OCI-LY7 (cell line): ENCODE measurements at places on chromosomes 6 and 20.

- DNase-seq: no peak
Measured at GRCh38 chr20:49344975-49345374, 67.1 kb upstream of the ZNFX1 start.

GRCh38 chr20:2118783-2119182, 17.2 kb downstream of the STK35 start:
- no peak for DNase-seq

GRCh38 chr6:157723376-157723775, 99.7 kb upstream of the SNX9 start:
- no peak for DNase-seq

GRCh38 chr20:15623215-15623614, 950.0 kb downstream of the KIF16B start:
- no peak for DNase-seq

DNA sequence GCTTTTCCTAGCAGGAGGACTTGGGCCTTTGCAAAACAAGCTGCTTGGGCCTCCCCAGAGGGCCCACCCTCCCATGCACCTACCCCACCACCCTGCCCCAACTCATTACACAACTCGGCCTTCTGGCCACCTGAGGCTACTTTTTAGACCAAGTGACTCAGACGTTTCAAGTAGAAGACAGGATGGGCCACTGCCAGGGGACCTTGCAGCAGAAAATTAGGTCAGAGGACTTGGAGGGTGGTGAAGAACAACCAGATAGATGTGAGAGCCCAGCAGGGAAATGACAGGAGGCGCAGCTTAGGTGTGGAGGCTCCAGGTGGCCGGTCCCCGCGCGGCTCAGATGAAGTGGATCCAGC, 1.4 kb downstream of the PPP1R3D start:
- DNase-seq: no peak

- DNase-seq: peak; percentile 65
Measured at GRCh38 chr6:4134841-4135664, at the start of gene ECI2. Gene ECI2, minus strand, starts transcription at chr6:4135575. Its CDS starts 15 bp downstream, at chr6:4135560.

DNA sequence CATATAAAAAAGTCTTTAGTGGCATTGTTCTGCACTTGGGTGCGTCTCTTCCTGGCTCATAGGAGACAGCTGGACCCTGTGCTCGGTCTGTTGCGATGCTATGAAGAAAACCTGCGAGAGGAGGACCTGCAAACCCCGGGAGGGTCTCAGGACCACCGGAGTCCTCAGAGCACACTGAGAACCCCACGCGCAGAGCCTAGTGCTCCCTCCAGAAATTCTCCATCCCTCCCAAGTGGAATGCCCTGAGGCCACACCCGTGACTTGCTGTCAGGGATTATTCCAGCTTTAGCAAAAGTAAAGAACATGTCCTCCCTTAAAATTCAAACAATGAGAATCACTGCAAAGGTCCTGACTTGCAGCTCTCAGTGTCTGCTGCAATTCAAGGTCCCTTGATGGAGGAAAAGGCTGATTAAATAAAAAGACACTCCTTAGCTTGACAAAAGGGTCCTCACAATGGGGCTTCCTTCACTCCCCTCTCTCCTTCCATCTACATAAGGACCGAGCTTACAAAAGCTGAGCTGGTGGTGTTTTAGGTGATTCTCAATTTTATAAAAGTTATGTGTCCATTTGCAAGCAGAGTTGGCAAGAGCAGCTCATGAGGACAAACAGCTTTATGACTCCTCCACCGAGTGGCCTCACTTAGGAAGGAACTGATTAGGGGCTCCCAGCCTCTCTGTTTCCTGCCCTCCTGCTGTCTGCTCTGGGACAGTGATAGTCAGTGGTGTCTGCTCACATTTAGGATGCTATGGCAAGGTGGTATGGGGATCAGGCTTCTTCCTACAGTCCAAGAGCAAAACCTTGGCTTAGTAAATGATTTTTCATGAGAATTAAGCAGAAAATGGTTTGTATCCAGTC, 97.0 kb downstream of the RAMACL start:
- DNase-seq: no peak

GRCh38 chr20:1418350-1418749, 25.5 kb upstream of the FKBP1A start:
- no peak for DNase-seq

GRCh38 chr6:36469148-36469661, 26.4 kb downstream of the KCTD20 start:
- no peak for DNase-seq

GRCh38 chr6:107083047-107083768, 32.1 kb downstream of the BEND3 start:
- no peak for DNase-seq

DNA sequence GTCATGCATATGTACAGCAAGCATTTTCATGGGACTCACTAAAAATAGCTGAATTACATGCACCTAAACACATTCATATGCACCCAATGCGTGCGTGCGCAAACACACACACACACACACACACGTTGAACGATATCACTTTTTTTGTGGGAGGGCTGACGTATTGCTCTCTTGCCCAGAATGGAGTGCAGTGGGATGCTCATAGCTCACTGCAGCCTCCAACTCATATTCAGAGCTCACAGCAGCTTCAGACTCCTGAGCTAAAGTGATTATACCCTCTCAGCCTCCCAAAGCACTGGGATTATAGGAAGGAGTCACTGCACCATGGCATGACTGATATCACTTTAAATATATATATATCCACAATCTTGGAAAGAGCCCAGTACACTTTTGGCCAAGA, 620.4 kb upstream of the MANEA start:
- DNase-seq: no peak

- DNase-seq: peak; percentile 64
Measured at GRCh38 chr6:44076356-44077213, 50.7 kb downstream of the MRPL14 start.

DNA sequence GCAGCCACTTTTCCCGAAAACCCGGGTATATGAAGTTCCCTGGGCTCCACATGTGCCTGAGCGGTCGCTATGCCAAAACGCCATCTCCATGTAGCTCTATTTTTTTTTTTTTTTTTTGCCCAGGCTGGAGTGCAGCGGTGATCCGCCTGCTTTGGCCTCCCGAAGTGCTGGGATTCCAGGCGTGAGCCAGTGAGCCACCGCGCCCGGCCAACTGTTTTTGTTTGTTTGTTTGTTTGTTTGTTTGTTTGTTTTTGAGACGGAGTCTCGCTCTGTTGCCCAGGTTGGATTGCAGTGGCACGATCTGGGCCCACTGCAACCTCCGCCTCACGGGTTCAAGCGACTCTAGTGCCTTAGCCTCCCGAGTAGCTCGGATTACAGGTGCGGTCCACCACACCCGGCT, 237.5 kb upstream of the IRAK1BP1 start:
- no peak for DNase-seq

GRCh38 chr6:44892579-44892978, 435.6 kb upstream of the RUNX2 start:
- DNase-seq: no peak

DNA sequence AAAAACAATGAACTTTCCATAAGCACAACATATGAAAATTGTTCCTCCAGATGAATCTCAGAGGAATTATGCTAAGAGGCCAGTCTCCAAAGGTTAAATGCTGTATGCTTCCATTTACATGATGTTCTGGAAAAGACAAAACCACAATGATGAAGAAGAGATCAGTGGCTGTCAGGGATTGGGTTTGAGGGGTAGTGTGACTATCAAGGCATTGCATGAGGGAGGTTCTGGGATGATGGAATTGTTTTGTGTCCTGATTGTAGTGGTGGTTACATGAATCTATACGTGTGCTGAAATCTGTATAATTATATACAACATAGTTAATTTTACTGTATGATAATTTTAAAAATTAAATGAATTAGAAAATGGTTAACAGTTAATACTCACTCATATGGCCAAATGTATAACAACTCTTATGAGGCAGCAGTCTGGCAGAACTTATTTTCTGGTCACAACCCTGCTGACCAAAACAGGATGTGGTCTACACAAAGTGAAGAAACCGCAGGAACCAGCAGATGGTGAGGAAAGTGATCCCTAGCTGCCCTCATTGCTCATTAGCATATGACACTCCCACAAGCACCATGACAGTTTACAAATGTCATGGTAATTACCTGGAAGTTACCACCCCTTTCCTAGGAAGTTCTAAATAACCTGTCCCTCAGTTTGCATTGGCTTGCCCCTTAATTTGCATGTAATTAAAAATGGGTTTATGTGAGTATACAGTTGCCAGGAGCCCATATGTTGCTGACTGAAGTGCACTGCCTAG, 31.9 kb downstream of the NSFL1C start:
- DNase-seq: peak; percentile 92

GRCh38 chr6:51513891-51514747, 573.3 kb downstream of the PKHD1 start:
- DNase-seq: no peak

- peak; percentile 54 for DNase-seq
Measured at GRCh38 chr6:158905277-158905676, 86.1 kb upstream of the EZR start.

DNA sequence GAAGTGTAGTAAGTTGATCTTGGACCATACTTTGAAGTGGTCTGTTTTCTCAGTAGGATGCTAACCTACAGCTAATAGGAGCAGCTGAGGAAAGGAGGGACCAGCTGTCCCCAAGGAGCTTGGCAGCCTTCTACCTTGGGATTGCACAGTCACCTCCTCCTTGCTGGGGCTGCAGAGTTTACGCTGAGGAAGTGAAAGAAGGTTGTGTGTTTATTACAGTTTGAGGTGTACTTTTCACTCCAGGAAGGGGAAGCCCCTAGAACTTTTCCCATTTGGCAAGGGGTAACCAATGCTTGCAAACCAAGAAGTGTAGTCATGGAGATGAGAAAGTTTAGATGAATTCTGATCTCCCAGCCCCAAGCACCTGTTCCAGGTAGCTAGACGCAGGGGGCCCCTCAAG, 58.8 kb downstream of the BMP6 start:
- peak; percentile 3 for DNase-seq

DNA sequence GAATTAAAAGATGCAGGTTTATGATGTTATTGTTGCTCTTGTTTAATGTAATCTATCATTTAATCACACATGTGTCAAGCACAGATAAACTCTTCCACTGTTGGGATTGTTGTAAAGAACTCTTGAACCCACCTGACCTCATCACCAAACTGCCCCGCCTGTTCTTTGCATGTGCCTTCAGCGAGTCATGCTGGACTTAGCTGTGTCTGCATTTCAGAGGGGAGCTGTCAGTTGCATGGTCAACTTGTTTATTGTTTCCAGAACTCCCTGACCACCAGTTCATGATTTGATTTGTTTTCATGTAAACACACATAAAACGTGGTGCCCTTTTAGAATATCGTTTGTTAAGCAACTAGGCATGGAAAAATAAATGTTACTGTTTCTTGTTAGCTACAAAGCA, 93.6 kb downstream of the KHDC1L start:
- no peak for DNase-seq

DNA sequence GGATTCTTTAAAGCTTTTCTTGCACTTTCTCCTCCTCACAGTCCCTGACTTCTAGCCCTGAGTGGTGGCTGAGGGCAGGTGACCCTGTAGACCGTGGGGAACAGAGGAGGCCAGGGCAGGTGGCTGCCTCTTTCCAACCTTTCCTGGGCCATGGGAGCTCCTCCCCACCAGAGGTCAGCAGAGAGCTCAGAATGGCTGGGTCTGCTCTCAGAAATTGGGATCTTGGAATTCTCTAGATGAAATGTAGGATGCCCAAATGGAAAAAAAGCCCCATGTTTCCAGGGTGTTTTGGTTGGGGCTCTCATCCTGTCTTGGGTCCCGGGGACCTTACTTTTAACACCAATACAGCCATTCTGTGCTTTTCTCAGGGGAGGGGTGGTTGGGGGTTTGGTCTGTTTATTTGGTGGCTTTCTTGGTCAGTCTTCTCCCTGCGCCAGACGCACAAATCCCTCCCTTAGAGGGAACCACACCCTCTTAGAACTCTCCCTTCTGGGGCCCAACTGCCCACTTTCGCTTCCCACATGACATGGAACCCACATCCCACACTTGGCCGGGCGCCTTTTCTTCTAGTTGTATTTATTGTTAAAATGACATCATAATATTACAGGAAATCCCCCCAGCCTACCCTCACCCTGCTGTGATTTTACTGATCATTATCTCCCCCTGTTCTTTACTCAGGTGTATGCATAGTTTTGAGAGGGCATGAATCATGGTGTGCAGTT, 17.9 kb downstream of the GNAS start:
- peak; percentile 65 for DNase-seq

DNA sequence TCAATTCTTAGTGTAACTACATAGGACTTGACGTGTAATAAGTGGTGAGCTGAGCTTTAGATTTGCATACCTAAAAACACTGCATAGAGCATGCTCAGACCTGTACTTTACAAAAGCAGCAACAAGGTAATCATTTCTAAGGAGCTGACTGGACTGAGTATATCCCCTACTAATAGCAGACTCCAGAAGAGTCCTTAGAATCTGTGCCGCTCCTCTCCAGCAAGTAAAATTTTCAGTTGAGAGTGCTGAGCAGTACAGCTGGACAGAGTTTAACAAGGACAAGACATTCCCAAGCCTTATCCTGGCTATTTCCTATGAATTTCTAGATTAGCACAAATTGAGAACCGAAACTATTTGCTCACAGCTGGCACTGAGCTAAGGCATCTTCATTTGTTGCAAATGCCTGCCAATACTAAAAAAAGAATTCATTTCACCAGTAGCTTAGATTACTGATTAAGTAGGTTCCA, 26.1 kb upstream of the KLHL31 start:
- DNase-seq: no peak

DNA sequence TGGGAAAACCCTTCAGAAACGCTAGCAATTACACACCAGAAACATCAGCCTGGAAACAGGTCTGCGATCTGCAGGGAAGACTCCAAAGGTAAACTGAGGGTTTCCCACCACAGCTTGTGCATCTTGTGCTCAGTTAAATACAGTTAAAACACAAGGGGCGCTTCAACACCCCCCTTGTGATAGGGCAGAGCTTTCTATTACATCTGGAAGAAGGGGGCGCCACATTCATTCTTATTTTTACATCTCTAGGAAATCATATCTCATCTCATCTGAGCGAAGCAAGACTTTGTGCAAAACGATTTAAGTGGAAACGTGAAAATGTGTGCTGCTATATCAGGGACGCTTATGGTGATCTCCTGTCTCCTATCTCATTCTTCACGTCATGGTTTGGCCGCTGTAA, 58.5 kb downstream of the PRND start:
- DNase-seq: peak; percentile 32

- DNase-seq: no peak
Measured at GRCh38 chr6:106527117-106527516, 102.2 kb downstream of the RTN4IP1 start.

GRCh38 chr6:153076431-153076830, 54.7 kb downstream of the RGS17 start:
- DNase-seq: no peak

- DNase-seq: no peak
Measured at GRCh38 chr20:57724610-57725405, 15.0 kb upstream of the PMEPA1 start.

- no peak for DNase-seq
Measured at GRCh38 chr20:35901678-35902544, 52.4 kb downstream of the SCAND1 start.

GRCh38 chr20:4011226-4011975, 4.0 kb downstream of the RNF24 start:
- DNase-seq: peak; percentile 11
